ENCODE measurements at places on chromosomes 5 and 9.

DNA sequence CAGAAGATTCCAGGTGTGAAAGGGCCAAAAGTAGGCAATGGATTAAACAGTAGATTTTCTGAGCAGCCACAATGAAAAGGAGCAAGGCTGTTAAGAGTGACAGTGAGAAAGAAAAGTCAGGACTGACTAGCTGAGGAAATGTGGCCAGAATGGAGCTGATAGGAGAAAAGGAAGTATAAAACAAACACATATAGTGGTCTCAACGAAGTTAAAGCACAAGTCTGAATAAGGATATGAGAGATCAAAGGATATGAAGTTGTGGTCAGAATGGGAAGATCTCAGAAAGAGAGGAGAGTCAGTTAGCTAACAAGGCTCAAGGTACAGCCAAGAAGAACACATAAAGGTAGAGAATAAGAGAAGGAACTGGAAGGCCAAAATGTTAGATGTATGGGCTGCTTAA lies 39.9 kb downstream of the FNIP1 start:
- no peak for DNase-seq

DNA sequence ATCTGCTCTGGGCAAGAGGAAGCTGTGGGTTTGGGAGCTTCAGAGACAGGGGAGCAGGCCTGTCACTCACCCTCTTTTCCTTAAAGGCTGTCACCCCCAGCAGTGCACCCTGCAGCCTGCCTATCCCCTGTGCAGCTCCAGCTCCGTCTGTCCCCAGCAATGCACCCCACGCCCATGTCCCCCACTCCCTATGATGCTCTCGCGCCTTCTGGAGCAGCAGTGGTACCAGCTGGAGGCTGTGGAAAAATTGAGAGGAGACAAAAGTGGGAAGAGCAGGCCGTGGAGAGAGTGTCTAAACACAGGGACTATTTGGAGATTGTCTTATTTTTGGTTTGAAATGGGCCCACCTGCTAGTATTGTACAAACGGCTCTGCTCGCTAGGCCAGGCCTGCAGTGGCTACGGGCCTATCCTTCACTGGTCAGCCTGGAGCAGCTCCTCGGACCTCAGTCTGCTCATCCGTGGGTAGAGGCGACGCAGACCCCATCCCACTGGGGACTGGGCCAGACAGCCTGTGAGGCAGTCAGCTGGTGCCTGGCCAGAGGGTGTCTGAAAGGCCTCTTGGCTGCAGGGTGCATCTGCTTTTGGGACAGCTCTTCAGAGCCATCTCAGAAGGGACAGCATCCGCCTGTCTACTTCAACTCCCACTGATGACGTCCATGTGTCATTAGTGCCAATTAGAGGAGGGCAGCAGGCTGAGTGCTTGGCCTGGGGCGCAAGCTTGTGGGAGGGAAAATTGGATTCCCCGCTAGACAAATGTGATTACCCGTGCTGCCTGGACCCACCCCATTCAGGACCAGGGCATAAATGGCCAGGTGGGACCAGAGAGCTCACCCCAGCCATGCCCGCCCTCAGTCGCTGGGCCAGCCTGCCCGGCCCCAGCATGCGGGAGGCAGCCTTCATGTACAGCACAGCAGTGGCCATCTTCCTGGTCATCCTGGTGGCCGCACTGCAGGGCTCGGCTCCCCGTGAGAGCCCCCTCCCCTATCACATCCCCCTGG lies at the start of gene DBH:
TSS of gene DBH (plus strand) at position 831 of the 999 bp plus-strand sequence. CDS start at position 840, 9 bp downstream.
- DNase-seq, result no peak

GRCh38 chr9:99436616-99437015 lies 214.5 kb downstream of the SEC61B start:
- no peak for DNase-seq

DNA sequence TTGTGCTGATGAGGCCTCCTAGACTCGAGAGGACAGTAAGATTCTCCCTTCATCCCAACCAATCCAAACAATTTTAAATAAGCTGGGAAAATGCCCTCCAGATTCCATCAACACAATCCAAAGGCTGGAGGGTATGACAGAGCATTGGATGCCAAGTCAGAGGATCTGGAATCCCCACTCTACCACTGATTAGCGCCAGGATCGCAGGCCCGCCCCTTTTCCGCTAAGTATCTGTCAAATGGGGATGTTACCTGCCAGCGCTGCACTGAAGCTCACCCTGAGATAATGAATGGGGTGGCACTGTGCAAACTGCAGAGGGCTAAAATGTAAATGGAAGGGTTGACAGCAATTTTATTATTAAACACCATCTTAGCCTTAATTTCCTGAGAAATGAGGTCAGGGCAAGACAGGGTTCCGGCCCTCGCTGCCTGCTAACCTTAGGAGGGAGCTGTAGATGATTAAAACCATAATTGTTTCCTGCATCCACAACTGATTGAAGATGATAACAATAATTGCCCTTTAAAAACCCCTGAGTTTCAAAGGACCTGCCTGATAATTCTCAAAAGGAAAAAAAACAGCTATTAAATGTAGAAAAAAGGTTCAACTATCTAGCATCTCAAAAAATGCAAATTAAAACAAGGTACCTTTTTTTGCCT lies 31.6 kb upstream of the GABBR2 start:
- no peak for DNase-seq

GRCh38 chr9:70420441-70421271 lies 6.2 kb upstream of the KLF9 start:
- DNase-seq, result peak; percentile 35

GRCh38 chr5:68266457-68266856 lies 50.9 kb downstream of the PIK3R1 start:
- DNase-seq, result no peak
